LNCaP clone FGC (cell line): ENCODE measurements at places on chromosomes 16 and 17.

GRCh38 chr17:18191236-18191667, 7.6 kb downstream of the ALKBH5 start:
- peak; percentile 94 for DNase-seq

- no peak for DNase-seq
Measured at GRCh38 chr16:19609359-19609758, 53.9 kb downstream of the VPS35L start.

DNA sequence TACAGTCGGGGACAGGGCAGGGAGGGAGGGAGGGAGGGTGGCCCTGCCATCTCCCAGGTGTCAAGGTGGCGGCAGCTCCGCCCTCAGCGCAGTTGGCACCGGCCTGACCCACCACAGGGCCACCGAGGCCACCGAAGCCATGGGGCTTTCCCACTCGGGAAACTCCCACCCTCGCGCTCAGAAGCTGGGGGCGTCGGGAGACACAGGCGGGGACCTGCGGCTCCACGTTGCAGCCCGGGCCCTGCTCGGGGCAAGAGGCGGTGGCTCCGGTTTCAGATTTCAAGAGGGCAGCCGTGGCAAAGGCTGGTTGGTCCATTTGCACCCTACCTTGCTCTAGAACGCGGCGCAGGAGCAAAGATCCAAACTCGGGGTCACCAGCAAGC, 544 bp downstream of the CYB561 start:
- no peak for DNase-seq

GRCh38 chr16:529012-529575, 1.6 kb downstream of the CAPN15 start:
- no peak for DNase-seq

DNA sequence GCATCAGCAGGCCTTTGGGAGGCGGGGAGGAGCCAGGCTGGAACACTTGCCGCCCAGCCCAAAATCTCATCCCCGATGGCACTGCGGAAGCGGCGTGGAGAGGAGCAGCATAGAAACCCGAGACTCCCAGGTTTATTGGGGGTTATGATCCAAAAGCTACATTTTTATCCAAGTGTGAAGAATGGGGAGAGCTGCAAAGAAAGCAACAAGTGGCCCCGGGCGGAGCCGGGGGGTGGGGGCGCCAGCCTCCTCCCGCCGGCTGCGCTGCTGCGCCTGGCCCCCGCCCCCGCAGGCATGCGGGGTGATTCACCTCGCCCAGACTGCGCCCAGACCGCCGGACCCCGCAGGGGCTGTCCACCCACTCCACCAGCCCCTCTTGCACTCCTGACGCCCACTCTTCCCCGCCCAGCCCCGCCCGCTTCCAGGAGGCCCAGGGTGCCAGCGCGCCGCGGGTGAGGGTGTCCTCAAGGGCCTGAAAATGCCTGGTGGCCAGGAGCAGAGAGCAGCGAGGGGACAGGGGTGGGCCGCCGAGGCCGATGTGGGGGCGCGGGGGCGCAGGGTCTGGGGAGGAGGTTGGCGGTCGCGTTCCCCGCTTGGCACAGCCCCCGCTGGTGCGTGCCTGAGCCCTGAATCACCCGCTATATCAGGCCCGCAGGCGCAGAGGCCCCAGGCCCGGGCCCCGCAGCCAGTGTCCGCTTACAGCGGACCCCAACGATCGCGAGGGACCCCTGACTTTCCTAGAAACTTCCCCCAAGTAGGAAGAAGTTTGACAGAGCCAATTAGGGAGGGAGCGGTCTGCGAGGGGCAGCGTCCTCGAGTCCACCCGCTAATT, 1.3 kb downstream of the CAVIN1 start:
- DNase-seq = no peak

GRCh38 chr17:37137070-37137610, 188.4 kb downstream of the AATF start:
- DNase-seq = no peak

DNA sequence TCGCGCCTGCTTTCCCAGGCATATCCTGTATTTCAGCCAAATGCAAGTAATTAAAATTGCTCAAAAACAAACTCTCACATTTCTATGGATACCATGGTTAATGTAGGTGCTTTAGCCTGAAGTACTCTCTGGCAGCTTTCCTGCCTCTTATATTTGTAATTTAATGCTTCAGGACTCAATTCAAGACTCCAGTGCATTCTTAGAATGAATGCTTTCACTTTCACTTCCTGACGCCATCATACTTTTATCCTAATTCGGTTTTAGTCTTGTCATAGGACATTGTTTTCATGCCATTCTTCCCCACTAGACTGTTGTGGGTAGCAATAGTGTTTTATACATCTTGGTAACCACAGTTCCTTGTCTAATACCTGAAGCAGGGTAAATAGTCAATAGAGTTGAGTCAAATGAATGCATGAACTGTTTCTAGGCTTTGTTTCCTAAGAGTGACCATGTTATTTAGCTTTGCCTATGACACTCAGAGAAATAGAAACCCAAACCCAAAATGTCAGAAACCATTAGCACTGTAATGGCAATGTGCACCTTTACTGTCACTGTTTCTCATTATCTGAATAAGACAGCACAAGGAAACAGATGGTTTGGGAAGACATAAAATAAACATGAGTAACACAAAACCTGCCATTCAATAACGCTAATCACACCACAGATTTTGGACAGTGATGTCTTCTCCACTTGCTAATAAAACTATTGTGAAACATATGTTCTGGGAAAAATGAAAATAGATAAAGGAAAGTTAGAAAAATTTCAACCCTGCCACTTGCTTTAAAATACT, 705.5 kb downstream of the CDH11 start:
- no peak for DNase-seq

- DNase-seq = no peak
Measured at GRCh38 chr16:26735521-26735920, 331.2 kb upstream of the C16orf82 start.

GRCh38 chr16:10756574-10756973, 12.9 kb downstream of the NUBP1 start:
- no peak for DNase-seq

DNA sequence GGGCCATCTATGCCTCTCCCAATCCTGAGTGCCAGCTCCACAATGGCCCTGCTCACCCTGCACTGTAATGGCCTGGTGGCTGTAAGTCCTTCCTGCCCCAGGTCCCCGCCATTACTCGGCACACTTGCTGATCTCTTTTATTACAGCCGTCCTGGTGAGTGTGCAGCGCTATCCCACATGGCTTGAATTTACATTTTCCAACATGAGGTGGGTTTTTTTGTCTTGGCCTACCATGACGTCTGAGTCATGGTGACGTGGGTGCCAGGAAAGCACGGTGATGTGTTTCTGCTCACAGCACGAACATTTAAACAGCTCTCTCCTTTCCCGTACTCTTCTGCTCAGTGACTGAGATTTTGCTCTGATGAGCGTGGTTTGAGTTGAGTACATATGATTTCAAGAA, 55.2 kb upstream of the FOXF1 start:
- no peak for DNase-seq

- no peak for DNase-seq
Measured at GRCh38 chr16:85168732-85169256, 56.5 kb upstream of the CIBAR2 start.

- DNase-seq = no peak
Measured at GRCh38 chr17:52923658-52924057, 765.1 kb upstream of the CA10 start.

DNA sequence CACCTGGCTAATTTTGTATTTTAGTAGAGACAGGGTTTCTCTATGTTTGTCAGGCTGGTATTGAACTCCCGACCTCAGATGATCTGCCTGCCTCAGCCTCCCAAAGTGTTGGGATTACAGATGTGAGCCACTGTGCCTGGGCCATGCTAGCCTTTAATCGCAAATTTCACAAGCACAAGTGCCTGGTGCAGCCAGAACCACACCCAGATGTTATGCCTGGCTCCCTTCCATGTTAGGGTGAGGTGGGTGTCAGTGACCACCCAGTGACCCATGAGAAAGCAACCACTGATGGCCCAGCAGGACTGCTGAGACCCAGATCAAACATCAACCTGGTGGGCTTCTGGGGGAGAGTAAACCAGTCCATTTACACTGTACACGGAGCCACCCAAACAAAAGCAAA, 241.9 kb downstream of the CDH11 start:
- no peak for DNase-seq

DNA sequence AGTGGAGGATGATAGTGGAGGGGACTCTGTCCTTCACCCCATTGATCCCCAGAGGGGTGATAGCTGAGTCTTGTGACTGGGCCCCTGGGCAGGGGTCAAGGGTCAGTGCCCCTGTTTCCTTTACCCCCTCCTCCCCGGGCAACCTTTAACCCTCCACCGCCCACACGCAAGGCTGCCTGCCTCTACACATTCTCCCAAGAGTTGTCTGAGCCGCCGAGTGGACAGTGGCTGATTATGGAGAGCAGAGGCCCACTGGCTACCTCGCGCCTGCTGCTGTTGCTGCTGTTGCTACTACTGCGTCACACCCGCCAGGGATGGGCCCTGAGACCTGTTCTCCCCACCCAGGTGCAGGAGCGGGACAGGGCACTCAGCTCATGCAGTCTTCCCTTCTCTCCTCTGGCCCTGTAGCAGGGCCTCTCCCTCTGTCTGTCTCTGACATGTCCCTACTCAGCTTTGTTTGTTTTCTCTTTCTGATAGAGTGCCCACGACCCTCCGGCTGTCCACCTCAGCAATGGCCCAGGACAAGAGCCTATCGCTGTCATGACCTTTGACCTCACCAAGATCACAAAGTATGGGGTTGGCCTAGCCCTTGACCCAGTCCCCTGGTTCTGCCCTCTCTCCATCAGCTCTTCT, at the start of gene SHBG:
Gene SHBG (plus strand): TSS at position 197 of the 633 bp plus-strand sequence. CDS start 38 bp downstream, at position 235.
- DNase-seq = no peak

DNA sequence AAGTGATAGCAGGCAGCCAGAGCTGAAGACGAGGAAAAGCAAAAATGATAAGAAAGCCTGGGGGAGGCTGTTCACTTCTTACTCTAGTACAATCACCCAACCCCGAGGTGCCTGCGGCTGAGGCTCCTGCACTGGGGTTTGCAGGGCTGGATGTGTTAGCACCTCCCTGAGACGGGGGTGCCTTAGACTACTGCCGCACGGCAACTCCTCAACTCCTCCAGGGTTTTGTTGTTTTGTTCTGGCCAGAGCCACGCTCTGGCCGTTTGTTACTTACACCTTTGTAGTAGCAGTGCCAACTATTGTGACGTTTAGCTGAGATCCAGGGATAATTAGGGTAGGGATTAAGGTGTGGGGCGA, 51.5 kb downstream of the LDHD start:
- no peak for DNase-seq

- no peak for DNase-seq
Measured at GRCh38 chr17:31318851-31319661, 2.4 kb downstream of the EVI2A start.

GRCh38 chr17:46020023-46020761, 21.1 kb downstream of the STH start:
- no peak for DNase-seq

DNA sequence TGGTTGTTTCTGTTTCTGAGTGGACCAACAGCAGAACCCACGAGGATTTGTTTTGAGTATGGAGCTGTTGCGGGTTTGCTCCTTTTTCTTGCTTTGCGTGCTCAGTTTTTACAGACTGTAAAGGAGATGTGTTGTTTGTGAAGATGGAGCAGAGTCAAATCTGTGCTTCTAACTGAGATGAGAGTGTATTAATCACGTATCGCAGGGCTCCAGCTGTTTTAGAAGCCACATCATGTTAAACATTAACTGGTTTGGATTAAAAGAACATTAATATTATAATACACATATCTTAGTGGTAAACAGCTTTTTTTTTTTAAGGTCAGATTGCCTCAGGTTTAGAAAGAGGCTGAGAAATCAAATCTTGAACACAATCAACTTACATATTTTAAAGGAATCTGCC, 69.4 kb downstream of the YPEL2 start:
- no peak for DNase-seq

DNA sequence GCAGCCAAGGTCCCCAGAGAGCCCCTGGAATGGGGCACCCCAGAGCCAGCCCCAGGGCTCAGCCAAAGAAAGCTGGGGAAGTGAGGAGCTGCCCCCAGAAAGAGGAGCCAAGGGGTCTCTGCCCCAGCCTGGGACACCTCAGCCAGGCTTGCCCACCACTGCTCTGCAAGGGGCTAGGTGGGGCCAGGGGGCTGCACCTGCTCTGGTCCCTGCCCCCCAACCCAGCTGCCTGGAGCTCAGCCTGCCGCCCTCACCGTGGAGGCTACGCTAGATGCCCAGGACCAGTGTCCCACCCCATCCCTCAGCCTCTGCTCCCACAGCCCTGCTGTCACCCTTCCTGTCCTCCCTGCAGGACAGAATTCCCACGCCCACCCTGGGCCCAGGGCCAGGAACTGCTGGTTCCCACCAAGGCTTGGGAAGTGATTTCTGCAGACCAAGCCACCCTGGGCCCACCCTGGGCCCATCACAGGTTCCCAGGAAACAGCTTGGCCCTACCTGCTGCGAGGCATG, 28.1 kb upstream of the KRT17 start:
- DNase-seq = no peak

DNA sequence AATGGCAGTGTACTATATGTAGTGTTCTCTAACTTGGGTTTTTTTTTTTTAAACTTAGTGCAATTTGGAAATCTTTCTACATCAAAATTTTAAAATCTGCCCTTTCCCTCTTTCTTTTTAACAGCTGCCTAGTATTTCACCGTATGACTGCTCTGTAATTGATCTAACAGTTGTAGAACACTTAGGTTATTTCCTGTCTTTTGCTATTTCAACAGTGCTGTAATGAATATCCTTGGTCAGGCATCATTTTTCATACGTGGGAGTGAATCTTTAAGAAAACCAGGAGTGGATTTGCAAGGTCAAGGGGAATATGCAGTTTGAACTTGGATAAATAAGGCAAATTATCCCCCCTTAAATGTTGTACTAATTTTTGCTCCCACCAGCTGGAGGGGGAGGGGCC, 3.8 kb downstream of the NLRC5 start:
- DNase-seq = no peak

DNA sequence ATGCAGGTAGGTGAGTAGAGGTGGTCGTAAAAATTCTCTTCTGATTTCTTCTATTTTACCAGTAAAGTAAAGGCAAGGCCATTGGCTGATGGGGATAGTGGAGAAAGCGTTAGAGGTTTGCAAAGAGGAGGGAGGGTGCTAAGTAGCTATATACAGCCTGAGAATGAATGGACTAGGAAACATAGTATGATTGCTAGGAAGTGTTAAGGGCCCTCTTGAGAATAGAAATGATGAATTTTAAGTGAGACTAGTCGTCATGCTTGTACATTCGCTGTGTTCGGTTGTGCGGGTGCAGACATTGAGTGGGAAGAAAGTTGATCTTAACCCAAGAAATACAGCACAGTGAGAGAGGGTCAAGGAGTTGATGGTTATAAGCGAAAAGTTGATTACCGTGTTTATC, 7.2 kb upstream of the HS3ST2 start:
- no peak for DNase-seq

- peak; percentile 87 for DNase-seq
Measured at GRCh38 chr17:882827-883585, 96.6 kb downstream of the NXN start.
